Type B pancreatic cell (in vitro differentiated cells): ENCODE measurements at places on chromosomes 1 and 21. TPM values are rescaled to one million over a fixed set of nuclear protein-coding genes. Genes with fewer than 3 reads are reported as not detected.

DNA sequence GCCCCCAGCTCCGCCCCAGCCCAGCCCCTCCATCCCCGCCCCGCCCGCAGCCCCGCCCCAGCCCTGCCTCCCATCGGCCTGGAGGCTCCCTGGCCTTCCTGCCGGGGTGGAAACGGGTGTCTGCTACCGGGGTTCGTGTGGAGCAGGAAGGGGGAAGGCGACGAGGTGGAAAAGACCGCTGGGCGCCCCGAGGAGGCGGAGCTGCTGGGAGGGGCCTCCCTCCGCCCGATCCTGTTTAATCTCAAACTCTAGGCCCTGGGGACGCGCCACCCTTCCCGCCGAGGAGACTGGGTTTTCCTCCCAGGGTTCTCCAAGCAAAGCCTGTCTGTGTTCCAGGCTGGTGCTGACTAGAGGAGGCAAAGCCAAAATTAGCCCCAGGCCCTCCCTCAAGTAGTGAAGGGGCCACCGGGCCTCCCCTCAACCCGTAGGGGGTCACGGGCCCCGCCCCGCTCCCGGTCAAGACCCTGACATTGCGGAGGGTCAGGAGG is 16.2 kb upstream of the TTLL10 start:
- DNase-seq = no peak

DNA sequence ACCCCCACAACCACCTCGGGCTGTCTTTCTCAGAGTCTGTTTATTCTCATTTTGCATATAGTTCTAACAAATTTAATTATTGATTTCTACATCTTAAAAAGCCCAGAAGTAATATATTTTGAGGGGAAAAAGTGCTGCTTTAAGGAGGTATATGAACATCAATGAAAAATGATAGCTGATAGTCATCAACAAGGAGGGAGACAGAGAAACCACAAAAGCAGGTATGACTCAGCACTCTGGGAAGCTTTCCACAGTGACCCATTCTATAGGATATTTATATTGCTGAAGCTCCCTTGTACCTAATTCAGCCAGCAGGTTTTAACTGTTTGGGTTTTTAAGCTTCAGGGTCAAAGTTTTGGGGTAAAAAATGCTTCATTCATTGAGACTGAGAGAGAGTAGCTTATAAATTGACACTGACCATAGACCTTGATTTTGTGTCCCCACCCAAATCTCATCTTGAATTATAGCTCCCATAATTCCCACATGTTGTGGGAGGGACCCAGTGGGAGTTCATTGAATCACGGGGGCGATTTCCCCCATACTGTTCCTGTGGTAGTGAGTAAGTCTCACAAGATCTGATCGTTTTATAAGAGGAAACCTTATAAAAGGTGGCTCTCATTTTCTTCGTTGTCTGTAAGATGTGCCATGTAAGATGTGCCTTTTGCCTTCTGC is 27.4 kb downstream of the VANGL1 start:
- DNase-seq = no peak

DNA sequence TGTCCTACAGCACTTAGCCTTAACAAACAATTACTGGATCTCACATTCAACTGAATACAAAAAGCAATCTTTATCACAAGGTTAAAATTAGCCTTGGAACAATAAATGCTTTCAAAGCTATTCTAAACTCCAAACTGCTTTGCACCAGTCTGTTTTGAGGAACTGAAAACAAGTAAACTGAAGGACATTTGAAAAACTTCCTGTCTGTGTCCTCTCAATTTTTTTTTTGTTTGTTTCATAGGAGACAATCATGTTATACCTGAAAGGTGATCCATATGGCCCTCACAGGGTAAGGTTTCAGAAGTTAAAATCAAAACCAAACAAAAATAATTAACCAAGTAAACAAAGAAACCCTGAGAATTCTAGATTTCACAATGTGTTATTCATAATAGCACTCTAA is 459.1 kb downstream of the DPYD start:
- DNase-seq = no peak

- peak; percentile 58 for DNase-seq
These were observed 726.0 kb downstream of the PTPRU start for GRCh38 chr1:29962336-29962735.

GRCh38 chr1:11719313-11720032 is 16.5 kb upstream of the AGTRAP start:
- DNase-seq = no peak

- DNase-seq = no peak
These were observed 1211.6 kb upstream of the ADGRL4 start for GRCh38 chr1:80218112-80218511.

DNA sequence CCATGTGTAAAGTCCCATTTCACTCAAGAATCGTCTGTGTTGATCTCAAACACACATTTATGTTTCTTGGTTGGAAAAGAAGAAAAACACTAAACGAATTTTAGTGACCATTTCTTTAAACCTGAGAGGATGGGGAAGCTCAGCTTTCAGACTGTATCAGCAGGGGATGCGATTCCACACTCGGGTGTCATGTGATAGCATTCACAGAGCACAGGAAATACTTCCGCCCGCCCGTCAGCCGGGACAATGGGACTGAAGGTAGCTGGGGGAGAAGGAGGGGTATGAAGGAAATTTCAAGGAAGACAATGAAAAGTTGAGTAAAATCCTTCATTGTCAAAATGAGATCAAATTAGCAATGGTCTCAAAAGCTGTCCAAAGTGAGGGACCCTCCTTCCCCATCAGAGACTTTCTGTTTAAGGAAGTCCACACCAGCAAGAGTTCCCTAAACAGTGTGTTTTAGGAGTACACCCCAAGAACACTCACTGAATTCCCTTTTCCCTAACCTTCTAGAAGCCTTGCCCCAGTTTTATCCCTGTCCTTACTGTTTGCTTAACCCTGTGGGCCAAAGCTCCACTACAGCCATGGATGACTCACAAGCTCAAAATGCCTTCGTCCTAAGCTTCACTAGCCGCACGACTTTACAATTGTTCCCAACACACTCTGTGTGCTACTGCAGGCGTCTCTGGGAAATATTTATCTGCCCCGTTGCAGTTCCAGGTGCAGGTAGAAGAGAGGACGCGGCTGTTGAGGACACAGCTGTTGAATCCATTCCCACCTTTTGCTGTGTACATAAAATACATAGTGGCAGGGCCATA is 51.4 kb upstream of the SIM2 start:
- DNase-seq = no peak

Gene CYP4Z1
- total RNA-seq = not detected in 2 replicates

Gene URB2
- total RNA-seq = 11.0 and 16.5 TPM in 2 replicates

Gene DPM3
- total RNA-seq = 73.9 and 75.3 TPM in 2 replicates
